ENCODE measurements at places on chromosomes 12 and 14.

- no peak for DNase-seq
Measured at GRCh38 chr12:111440631-111441030, 34.9 kb downstream of the SH2B3 start.

- no peak for DNase-seq
Measured at GRCh38 chr14:68951800-68952530, 27.1 kb downstream of the ACTN1 start.

DNA sequence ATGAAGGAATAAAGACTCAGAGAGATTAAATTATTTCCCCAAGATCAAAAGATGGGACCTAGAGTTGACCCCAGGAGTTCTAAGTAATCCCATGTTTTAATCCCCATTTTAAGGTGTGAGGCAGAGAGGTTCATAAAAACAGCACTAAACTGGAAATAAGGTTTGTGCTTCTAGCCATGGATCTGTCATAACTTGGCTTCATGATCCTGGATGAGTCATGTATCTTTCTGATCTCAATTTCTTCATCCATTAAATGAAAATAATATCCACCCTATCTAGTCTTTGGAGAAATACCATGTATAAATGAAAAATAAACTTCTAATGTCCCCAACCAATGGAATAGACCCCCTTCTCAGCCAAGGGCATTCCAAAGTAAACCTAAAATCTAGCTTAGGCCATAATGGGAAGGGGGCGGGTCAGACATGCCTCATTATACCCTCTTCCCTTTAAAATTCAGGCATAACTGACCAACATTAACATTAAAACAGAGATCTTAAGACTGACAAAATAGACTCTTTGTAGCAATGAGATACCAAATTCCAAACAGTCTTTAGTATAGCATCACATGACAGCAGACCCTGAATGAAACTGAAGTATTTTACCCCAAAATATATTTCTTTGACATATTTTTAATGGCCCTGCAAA lies 47.8 kb downstream of the SLC41A2 start:
- DNase-seq = no peak

DNA sequence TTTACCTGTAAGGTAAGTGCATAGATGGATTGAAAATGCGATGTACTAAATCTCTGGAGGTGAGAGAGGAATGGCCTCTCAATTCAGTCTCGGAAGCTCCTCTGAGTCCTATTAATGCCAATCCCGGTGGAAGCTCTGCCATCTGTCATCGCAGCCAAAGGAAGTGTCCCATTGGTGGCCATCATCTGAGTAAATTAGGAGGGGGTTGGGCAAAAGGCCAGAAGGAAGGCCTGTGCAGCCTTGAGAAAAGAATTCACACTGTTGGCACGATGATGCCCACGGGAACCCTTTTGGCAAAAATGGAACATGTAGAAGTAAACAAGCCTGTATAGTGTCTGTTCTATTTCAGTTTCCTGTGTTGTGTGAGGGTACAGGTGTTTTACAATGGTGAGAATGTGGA lies 494.8 kb downstream of the NELL2 start:
- DNase-seq = no peak

GRCh38 chr14:54890788-54891187 lies 11.8 kb downstream of the GCH1 start:
- no peak for DNase-seq

DNA sequence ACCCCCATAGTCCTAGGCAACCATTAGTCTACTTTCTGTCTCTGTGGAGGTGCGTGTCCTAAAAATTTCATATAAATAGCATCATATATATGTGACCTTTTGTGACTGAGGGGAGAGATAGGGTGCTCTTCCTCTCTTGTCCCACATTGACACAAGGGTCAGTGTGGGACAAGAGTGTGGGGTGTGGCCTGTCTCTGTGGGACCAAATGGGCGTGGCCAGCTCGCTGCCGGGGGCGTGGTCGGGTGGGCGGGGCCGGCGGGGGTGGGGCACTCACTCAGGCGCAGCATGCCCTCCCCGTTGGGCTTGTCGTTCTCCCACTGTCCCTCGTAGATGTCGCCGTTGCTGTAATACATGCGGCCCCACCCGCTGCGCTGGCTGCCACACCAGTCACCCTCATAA lies 15.5 kb downstream of the MORN3 start:
- no peak for DNase-seq

GRCh38 chr14:34212172-34212929 lies 249.7 kb downstream of the SPTSSA start:
- DNase-seq = no peak

DNA sequence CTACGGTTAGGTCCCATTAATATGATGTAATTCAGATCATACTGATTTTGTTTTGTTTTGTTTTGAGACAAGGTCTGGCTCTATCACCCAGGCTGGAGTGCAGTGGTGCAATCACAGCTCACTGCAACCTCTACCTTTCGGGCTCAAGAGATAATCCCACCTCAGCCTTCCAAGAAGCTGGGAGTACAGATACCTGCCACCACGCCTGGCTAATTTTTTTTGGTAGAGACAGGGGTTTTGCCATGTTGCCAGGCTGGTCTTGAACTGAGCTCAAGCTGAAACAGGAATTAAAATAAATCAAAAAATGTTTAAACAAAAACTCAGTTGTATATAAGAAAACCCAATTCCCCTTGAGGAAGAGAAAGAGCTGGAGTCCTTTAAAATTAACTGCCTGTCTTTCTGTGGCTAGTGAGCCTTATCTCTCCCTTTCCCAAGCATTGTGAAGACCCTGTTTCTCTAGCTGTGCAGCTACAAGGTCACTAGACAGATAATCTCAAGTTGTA lies 17.7 kb upstream of the ANAPC7 start:
- DNase-seq = no peak

DNA sequence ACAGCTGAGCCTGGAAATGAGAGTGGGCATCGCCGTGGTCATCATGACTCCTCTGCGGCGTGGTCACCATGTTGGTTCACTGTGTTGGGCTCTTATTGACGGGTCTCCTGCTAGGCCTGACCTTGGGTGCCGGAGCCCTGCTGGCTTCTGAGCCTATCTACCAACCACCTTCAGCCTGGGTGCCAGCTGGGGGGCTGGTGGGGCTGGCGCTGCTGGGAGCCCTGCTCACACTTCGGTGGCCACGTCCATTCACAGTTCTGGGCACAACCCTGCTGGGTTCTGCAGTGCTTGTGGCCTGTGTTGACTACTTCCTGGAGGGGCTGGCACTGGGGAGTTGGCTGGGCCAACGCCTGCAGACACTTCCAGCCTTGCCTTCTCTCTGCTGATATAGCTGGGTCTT lies 3.7 kb upstream of the DNAJC14 start:
- DNase-seq = no peak

DNA sequence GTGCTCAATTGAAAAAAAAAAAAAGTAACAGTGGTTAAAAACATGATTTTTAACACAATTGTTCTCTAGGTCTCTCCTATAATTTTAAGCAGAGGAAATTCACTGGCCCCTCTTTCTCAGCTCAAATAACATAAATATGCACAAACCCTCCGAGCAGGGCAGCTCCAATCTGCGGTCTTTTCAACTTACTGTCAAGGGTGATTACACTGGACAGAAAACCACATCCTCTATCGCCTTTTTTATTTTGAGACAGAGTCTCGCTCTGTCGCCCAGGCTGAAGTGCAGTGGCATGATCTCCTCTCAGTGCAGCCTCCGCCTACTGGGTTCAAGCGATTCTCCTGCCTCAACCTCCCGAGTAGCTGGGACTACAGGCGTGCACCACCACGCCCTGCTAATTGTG lies 16.5 kb upstream of the GABARAPL1 start:
- DNase-seq = no peak

DNA sequence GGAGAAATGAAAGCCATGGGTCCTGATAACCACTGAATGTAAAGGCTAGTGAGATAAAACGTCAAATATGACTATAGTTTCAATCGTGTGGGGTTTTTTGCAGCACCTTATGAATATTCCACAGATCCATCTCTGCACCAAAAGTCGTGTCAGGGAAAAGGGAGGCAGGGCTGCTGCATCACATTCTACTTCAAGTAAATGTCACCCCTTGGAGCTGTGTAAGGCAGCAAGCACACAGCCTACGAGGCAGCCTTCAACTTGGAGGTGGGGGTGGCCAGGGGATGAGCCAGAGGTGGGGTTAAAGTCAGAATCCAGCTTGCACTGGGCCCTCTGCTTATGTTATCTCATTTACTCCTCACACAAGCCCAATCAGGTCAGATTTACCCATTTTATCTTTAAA lies 90.4 kb downstream of the ARMH4 start:
- DNase-seq = no peak

Data from effector memory CD4-positive, alpha-beta T cell (primary cell).